Activated CD8-positive, alpha-beta memory T cell treated with anti-CD3 and anti-CD28 coated beads, Interleukin-2, amount 50 U/mL, for 48 hours (primary cell): ENCODE measurements at places on chromosomes 1 and 21.

- no peak for DNase-seq
Measured at GRCh38 chr1:51906306-51907078, 28.0 kb upstream of the NRDC start.

GRCh38 chr21:14116080-14116481 lies 94.7 kb downstream of the LIPI start:
- no peak for DNase-seq

GRCh38 chr1:60225486-60225885 lies 151.9 kb upstream of the C1orf87 start:
- DNase-seq: no peak

DNA sequence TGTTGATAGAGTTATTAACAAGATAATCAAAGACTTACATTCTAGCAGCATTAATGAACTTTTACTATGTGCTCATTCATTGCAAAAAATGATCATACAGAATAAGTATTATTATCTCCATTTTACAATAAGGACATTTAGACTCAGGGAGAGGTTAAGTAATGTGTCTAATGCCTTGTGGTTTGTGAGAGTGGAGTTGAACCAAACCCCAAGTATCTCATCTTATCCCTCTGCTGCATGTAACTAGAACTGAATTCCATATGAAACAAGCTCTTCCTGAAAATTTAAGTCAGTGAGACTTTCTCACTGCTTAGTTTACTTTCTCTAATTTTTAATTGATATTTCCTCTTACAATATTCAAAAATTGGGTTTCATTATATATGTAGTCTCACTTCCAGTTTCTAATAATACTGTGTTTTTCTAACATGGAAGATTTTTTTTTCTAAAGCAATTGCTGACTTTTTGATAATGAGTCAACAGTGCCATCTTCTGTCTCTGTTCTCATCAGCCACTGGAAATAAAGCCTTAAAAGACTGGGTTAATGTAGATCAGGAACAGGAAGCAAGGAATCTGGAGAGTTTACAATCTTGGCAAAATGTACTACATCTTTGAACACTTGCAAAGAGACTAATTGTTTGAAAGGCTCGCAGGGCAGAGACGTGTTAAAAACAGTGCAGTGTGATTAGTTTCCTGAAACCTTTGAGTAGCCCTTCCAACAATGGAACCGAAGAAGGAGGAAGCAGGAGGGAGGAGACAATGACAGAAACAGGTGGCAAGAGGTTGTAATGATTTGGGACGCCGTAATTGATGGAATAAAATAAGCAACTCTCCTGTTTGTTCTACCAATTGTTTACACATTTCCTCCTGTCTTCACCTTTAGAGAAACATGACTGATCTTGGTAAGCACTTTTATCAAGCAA lies 567.6 kb downstream of the MRPL39 start:
- no peak for DNase-seq

DNA sequence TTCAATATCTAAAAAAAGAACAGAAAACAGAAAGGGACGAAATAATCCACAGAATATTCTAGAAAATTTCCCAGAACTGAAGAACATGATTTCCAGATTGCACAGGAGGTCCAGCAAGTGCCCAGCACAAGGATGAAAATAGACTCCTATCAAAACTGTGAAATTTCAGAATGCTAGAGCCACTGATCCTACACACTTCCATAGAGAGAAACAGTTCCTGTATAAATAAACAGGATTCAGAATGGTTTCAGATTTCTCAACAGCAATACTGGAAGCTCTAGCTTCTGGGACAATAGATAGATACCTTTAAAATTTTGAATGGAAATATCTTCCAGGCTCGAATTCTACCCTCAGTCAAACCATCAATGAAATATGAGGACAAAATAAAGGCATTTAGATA lies 4.6 kb downstream of the TARBP1 start:
- no peak for DNase-seq
